ENCODE measurements at places on chromosomes 3 and 15.

GRCh38 chr3:116863822-116864589 lies 154.4 kb downstream of the TUSC7 start:
- DNase-seq = no peak

- DNase-seq = no peak
These were observed 133.2 kb downstream of the LIPC start for GRCh38 chr15:58564981-58565380.

GRCh38 chr3:120615847-120616609 lies 19.9 kb downstream of the NDUFB4 start:
- DNase-seq = peak; percentile 87

DNA sequence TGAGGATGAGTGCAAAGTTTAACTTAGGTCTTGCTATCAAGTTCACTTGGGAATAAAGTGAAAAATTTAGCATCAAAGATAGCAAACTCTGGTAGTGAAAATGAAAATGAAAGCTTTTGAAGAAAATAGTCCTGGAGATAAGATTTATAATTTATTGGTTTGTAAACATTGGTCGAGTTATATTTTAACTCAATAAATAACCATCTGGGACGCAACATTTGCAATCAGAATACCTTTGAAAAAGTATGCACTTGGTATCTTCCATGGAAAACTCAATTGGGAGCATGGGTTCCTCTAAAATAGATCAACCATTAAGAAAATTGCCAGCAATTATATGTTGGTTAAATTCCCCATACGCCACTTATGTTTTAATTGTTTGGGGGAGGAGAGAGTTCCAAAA lies 209.5 kb downstream of the NAALADL2 start:
- DNase-seq = no peak

DNA sequence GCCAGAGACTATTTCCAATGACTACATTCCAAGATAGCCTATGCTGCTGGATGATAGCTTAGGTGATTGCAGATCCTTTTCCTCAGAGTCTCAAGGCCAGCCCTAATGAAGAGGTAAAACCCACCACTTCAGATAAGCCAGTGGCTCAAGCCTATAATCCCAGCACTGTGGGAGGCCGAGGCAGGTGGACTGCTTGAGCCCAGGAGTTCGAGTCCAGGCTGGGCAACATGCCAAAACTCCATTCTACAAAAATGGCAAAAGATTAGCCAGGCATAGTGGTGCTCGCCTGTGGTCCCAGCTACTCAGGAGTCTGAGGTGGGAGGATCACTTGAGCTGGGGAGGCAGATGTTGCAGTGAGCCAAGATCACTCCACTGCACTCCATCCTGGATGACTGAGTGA lies 495.3 kb downstream of the ZIC1 start:
- no peak for DNase-seq

DNA sequence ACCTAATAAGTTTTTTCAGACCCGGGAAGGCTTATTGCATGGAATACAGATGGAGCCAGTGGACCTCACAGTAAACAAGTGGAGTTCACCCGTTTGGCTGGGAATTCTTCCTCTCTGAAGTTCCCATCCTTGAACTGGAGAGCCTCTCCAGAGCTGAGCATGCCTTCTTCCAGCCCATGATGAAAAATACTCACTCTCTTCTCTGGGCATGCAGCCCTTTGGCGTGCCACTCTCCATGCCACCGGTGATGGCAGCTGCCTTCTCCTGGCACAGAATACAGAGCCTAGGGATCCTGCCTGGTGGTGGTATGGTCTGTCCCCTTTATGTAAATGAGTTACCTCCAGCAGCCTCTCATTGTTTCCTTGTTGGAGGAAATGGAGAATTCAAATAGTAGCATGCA lies 150.8 kb downstream of the LEKR1 start:
- no peak for DNase-seq

DNA sequence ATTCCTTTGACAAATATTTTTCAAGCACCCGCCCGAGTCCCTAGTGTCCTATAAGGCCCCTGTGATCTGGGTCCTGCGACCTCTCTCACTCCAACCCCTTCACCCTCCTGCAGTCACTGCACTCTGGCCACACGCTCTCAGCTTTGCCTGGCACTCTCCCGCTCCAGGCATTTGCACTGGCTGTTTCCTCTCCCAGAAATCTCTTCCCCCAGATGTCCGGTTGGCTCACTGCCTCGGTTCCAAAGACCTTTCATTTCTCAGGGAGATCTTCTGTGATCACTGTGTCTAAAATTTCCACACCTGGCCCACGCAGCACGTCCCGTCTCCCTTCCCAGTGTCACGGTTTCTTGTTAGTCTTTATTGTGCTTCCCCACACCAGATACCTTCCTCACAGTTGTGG lies 97.4 kb downstream of the WNT7A start:
- DNase-seq = peak; percentile 74

DNA sequence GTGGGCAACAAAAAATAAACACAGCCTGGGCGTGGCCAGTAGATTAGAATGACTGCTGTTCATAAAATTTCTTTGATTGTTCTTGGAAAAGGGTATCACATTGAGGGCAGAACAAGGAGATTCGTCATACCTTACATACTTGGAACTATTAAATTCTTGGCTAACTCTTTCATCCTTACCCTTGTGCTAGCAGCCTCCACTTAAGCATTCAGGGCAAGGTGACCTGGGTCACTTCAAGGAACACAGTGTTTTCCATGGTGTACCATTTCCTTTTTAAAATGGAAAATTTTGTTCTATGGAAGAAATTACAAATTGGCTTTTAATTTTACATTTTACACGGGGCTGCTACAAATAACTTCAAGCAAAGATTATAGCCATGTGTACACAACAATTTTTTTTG lies 60.8 kb downstream of the MINDY4B start:
- no peak for DNase-seq

DNA sequence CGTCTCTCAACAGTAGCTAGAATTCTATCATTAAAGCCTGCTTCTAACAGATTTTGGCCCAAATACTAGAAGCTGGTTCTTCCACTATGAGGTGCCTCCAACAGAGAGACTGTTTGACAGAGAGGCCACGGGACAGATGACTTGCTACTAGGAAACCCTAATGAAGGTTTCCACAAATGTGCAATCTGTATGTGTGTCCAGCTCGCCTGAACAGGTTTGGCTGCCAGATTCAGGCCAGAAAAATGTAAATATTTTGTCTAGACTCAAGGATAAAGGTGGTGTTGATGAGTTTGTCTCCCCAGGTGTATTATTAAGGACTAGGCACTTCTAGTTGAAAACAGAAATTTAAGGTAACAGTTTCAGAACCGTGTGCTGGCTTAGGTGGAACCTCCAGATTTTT lies 91.6 kb upstream of the TRIM42 start:
- no peak for DNase-seq

DNA sequence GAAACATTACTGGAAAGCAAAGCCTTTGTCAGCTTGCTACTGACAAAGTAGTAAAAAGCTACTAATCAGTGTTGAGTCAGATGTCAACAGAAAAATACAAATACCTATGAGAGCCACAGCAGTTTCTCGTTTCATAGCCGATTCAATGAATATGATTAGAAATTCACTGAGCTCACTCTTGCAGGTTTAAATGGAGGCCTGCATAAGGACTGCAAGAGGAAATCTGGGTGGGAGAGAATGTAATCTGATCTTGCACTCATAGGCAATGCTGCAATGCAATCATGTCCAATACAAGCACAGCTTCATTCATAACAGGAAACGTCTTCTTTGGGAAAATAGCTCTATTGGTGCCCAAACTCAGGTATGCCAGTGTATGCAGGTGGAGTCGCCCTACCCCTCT lies 608.8 kb downstream of the ROBO2 start:
- DNase-seq = no peak

GRCh38 chr3:195553268-195553667 lies 10.1 kb upstream of the PPP1R2 start:
- DNase-seq = no peak

GRCh38 chr3:11850003-11850402 lies 3.3 kb upstream of the TAMM41 start:
- no peak for DNase-seq

DNA sequence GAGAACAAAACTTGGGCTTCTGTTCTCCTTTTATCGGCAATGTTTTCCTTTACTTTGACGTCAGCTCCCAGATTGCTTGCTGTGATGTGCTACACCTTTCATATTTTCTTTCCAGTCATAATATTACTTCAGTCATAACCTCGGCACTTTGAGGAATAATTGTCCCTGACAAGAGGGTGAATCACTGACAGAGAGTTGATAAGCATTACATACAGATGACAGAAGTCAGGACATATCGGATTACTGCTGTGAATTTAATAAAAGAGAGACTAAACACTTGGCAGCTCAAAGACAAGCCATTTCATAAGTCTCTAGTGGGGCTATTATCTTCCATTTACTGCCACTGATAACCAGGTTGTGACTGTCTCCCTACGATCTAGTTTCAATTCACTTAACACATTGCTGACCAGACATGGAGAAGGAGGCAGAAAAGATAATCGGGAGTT lies 362.1 kb upstream of the ARRDC4 start:
- DNase-seq = no peak

- no peak for DNase-seq
These were observed 449.9 kb upstream of the NAALADL2 start for GRCh38 chr3:174409086-174409743.

GRCh38 chr15:65333856-65334255 lies 29.4 kb downstream of the RNU5B-1 start:
- DNase-seq = peak; percentile 57

DNA sequence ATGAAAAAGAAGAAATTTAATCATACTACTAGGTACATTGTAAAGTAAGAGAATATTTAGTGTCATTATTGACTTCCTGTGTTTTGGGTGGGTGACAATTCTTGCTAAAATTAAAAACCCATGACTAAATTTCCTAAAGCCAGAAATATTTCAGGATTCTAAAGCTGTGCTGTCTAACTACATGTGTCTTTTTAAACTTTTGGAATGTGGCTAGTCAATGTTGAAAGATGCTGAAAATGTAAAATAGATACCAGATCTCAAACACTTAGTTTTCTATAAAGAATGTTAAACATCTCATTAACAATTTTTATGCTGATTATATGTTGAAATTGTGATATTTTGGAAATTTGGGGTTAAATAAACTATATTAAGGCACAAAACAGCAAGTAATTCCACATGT lies 308.9 kb upstream of the TMCO5A start:
- DNase-seq = no peak

DNA sequence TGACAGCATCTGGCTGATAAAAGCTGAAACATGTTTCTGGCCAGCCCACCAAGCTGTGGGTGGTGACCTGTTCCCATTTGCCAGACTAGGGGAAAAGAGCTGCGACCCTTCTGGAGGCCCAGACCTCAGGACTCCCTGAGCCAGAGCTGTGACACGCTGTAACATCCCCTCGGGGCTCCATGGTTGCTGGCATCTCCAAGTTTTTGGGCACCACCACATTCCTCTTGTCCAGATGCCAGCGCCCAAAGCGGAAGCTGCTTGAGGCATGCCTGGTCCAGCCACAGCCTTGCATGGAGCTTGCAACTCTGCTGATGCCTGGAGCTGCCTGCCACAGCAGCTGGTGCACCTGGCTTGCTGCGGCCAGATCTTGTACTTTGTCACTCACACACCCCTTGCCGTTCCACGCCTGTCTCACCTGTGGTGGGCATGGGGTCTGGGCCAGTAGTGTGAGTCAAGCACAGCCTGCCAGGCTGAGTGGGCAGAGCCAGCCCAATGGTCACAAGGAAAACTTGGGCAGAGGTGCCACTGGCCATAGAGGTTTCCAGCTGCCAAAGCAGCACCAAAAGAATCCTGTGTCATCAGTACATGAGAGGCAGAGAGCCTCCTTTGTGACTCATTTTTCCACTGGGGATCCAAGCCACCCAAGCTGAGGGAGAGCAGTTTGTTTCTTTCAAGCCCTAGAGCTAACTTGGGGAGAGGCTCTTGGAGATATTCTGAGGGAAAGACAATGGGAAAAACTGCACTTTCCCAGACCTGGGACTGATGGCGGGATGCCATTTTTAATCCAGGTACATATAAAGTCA lies 45.7 kb upstream of the PTX3 start:
- DNase-seq = no peak

DNA sequence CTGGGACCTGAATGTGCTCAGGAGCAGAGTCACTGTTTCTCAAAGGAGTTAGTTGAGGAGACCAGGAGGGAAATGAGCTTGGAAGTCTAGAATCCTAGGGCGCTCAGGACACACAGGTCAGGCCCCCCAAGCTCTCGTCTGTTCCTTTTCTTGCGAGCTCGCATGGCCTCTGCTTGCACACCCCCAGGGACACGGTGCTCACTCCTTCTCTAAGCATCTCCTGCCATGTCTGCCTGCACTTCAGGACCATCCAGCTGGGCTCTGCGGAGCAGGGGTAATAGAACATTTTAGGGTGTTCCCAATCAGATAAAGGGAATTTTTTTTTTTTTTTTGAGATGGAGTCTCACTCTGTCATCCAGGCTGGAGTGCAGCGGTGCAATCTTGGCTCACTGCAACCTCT lies 213.2 kb downstream of the XXYLT1 start:
- DNase-seq = peak; percentile 42

DNA sequence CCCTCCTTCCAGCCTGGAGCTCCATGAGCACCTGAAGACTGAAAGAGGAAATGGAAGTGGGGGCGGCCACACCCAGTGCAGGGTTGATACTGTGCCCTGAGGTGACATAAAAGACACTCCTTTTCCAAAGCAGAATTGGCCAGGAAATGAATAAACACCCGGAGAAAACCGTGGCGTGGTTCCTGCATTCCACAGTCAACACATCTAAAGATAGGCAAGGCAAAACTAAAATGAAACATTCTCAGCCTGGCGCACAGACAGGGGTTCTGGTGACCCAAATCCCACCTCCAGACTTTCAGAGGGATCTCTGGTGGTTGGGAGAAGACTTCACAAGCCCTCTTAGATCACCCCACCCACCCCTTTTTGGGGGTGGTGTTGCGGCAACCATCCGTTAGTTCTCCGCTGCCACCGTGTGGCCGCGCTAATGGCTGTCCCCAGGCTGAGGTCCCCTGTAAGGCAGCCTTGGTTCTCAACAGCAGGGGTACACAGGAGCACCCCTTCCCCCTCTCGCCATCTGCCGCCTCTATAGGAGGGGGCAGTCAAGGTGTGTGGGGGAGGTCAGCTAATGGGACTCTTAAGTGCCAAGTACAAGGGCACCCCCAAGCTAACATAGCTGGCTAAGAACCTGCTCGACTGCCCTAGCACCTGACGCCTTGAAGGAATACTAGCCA lies 2.5 kb upstream of the MST1R start:
- peak; percentile 84 for DNase-seq

DNA sequence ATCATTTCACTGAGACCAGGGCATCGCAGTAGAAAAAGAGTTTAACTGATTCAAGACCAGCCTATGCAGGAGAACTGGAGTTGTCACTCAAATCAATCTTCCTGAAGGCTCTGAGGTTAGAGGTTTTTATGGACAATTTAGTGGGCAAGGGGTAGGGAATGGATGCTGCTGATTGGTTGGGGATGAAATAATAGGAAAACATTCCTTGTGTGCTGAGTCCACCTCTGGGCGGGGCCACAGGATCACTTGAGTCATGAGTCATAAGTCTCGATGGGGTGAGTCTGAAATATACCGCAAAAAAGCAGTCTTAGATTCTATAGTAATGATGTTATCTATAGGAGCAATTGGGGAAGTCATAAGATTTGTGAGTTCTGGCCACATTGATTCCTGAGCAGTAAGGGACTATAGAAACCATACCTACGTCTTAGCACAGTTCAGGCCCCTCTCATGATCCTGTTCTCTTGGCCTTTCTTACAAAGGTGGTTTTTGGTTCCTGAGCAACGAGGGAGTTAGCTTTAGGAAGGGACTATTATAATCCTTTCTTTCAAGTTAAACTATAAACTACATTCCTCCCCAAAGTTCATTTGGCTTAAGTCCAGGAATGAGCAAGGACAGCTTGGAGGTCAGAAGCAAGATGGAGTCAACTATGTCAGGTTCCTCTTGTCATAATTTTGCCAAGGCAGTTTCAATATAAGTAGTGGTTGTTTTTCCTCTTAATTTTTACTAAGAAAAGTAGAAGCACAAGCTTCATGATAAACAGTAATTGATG lies 2.7 kb upstream of the OPA1 start:
- no peak for DNase-seq
